Activated CD4-positive, CD25-positive, alpha-beta regulatory T cell treated with anti-CD3 and anti-CD28 coated beads, Interleukin-2, amount 50 U/mL, for 16 hours (primary cell): ENCODE measurements at places on chromosomes 3 and 15.

- DNase-seq, result no peak
These were observed 1087.1 kb upstream of the ALCAM start for GRCh38 chr3:104279617-104280016.

GRCh38 chr15:71538181-71538580, 272.2 kb upstream of the NR2E3 start:
- no peak for DNase-seq

DNA sequence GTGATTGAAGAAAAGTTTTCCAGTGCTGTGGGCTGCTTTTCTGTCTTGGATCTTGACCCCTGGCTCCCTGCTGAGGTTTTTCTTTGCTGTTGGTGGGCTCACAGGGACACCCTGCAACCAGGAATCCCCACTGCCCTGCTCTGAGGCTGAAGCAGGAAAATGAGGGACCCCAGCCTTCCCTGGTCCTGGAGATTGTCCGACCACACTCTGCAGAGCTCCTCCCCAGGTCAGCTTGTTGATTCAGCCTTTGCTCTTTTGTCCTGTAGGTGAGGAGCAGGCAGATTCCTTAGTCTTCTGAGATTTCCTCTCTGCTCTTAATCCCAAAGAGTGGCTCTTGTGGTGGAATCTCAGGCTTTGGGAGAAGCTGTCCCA, 194.5 kb downstream of the RPLP1 start:
- no peak for DNase-seq

DNA sequence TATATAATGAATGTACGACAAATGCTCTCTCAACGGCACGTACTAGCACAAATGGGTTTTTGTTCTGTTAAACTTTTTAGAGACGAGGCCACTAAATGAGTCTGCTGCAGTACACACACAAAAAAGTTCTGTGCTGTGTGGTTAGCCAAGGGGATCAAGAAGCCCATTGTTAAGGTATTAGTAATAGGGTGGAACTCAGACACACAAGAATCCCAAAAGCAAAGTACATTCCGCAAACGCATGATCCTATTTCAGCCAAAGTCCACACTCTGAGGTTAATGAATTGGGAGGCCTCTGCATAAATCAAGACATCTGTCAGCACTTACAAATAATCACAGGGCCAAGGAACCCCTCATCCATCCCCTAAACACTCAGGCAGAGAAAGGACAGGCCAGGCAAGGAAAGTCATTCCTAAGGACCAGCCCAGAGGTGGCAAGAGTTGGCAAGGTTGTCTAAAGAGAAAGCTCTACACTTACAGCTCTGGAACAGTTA, 12.1 kb downstream of the OSBPL10 start:
- no peak for DNase-seq

GRCh38 chr15:77839970-77840905, 207.5 kb upstream of the LINGO1 start:
- DNase-seq, result no peak

- DNase-seq, result no peak
These were observed 124.5 kb downstream of the TLE3 start for GRCh38 chr15:69973102-69973714.

DNA sequence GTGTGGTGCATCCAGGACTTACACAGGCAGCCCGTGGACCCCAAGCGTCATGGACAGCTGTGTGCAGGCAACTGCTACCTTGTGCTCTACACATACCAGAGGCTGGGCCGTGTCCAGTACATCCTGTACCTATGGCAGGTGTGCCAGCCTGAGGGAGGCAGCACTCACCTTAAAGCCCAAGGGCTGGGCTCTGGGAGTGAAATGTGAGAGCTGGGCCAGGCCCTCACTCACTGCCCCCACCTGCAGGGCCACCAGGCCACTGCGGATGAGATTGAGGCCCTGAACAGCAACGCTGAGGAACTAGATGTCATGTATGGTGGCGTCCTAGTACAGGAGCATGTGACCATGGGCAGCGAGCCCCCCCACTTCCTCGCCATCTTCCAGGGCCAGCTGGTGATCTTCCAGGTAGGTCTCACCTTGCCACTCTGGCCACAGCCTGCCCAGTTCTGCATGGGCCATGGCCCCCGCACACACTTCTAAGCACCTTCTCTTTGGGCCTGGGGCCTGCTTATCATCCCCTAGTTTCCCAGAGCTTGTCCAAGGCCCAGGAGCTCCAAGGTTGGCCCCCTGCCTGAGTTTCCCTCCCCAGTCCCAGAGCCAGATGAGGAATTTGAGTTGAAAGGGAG, 11.0 kb downstream of the VILL start:
- DNase-seq, result no peak

DNA sequence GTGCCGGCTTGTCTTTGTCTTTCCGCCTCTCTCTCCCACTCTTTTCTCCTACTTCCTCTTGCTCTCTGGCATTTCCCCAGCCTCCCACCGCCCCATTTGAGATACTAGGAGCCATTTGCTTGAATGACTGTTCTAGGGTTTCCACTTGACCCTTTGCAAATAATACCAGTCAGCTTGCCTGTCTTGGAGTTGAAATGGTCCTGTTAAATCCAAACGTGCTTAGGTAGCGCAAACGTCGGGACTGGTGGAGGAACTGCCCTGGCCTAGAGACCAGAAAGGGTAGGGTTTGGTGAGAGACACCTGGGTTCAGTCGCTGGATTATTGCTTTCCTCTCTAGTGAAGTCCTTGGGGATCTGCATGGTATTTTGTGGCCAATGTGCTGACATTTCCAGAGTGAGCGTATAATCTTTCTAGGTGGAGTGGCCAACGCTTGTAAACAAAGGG, 10.6 kb downstream of the ZIC1 start:
- no peak for DNase-seq

DNA sequence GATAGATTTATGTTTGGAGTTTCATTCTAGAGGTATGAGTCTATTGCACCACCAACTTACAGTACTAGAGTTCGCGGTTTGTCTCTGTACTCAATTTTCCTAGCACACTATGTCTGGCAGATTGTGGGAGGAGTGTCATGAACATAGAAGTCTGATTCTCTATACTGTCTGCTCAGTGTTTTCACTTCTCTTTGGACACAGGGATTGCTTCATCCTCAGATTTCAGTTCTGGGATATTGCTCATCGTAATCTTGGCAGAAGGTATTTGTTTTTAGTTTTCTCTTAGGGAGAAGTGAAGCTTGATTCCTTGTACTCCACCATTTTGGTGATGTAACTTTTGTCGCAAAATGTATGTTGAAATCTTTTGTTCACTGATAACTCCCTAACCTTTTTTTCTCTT, 27.8 kb upstream of the AZI2 start:
- DNase-seq, result no peak

DNA sequence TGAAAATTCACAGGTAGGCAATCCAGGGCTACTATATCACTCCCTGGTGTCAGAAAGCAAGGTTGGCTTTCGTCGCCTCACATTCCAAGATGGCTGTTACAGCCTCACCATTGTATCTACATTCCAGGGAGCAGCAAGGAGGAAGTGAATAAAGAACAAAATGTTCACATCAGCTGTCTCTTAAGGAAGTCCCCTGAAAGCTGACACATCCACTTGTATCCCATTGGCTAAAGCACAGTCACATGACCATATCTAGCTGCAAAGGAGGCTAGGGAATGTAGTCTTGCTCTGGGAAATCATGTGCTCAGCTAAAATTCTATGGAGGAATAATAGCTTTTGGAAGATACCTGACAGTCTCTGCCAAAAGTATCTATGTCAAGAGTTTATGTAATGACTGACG, 12.8 kb upstream of the GATA2 start:
- no peak for DNase-seq

DNA sequence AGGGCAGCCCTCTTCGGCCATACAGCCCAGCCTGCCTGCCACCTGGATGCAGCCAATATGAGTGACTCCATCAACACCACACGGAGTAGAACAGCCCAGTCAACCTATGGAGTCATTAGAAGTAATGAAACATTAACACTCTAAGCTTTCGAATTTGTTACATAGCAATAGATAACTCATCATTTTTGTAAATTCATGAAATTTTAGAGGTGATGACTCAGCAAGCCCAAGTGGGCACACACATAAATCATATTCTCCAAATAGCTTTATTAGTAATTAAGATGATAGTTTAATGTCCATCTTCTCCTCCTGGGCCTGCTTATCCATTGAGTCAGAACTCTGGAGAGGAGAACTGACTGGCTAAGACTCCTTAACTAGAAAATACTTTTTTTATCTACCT, 335.0 kb upstream of the KCNH8 start:
- no peak for DNase-seq

DNA sequence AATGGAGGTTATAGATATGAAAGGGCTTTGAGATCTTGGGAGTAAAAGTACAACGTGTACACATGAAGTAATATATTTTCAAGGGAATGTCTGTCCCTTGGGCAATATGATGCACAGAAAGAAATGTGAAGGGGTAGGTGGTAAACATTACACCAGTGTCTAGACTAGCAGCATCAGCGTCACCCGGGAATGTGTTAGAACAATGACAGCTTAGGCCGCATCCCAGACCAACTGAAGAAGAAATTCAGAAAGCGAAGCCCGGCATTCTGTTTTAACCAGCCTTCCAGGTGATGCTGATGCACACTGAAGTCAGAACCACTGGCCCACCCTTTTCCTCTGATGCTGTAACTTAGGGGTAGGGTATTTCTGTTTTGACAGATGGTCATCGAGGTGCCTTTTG, 6.3 kb downstream of the INAFM2 start:
- DNase-seq, result no peak

GRCh38 chr15:27092390-27092789, 121.4 kb downstream of the GABRG3 start:
- DNase-seq, result no peak

GRCh38 chr3:58577269-58577821, at the start of gene FAM107A:
TSS of gene FAM107A (minus strand) at chr3:58577391. CDS start at chr3:58569860, 7,531 bp downstream.
- no peak for DNase-seq

DNA sequence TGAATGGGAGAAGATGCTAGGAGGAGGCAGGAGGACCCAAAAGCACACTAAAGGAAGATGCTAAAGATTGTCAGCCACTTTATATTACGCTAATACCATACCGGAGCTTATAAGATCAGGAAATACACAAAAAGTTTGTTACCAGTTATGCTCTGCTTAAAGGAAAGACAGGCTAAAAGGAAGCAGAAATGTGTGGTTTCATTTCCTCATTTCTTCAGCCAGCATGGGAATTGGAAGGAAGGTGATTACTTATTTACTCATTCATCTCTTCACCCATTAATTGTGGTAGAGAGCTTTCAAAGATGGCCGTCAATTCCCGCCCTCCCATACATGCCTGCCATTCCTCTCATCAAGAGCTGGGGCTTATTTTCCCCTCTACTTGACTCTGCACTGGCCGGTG, 26.7 kb upstream of the TMEM158 start:
- DNase-seq, result no peak

GRCh38 chr15:56490461-56490860, 25.5 kb upstream of the MNS1 start:
- DNase-seq, result no peak

DNA sequence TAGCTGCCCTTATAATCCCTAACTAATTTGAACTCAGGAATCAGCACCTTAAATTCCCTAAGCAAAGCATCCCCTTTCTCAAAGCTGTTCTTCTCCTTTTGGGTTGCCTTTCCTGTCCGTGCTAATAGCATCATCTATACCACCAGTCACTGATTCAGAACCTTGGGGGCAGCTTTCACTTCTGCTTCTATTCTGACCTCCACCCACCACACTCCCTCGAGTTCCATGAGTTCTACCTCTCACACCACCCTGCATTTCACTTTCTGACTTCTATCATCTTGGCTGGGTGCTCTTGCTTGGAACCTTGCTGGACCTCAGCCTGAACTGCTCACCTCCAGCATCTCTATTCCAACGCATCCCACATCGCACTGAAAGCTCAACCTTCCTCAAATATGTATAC, 55.4 kb upstream of the KCNMB2 start:
- DNase-seq, result no peak

- DNase-seq, result no peak
These were observed 345.0 kb upstream of the NR2E3 start for GRCh38 chr15:71465131-71465955.

GRCh38 chr15:40258544-40258943, 19.7 kb downstream of the PAK6 start:
- no peak for DNase-seq

GRCh38 chr3:109831403-109831802, 494.1 kb upstream of the DPPA4 start:
- DNase-seq, result no peak

GRCh38 chr15:99412626-99413025, 153.2 kb upstream of the MEF2A start:
- no peak for DNase-seq

- DNase-seq, result no peak
These were observed 98.6 kb upstream of the PRR20G start for GRCh38 chr3:127386490-127386889.

DNA sequence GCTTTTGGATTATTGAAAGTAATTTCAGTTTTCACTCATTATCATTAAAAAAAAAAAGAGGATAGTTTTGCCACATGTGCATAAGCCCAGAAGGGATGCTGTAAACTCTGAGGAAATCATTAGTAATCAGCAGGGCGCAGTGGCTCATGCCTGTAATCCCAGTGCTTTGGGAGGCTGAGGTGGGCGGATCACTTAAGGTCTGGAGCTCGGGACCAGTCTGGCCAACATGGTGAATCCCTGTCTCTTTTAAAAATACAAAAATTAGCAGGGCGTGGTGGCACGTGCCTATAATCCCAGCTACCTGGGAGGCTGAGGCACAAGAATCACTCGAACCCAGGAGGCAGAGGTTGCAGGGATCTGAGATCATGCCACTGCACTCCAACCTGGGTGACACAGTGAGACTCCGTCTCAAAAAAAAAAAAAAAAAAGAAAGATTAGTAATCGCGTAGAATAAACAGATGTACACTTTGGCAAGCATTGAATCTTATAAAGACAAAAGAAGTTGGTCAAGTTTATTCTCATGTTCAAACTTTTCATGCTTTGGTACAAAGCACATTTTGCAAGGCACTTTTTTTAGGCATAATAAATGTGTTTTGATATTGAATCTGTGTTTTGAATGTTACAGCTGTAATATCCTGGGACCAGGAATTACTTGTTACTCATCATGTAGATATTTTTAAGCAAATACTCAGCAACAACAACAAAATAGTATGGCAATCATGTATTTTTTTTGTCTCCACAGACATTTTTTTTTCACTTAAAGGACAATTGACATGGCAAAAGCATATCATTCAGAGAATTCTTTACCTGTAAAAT, 93.2 kb upstream of the AGTR1 start:
- no peak for DNase-seq

GRCh38 chr3:144989807-144990206, 1018.2 kb downstream of the DIPK2A start:
- DNase-seq, result no peak

DNA sequence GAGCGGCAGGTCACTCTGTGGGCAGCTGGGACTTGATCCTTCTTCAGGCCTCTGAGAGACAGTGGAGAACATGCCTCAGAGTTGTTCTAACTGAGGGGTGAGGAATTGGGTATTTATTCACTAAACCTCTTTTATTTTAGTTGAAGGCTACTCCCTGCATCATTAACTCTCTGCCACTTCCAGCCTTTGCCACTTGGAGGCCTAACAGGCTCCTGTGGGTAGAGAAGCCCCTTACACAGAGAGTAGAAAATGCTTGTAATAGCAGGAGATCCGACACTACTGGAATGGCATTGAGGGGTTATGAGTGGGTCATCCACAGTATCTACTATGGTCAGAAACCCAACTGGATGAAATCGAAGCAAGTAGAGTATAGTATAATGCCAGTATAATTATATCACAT, 81.7 kb downstream of the RYR3 start:
- no peak for DNase-seq

- DNase-seq, result no peak
These were observed 14.5 kb upstream of the HYKK start for GRCh38 chr15:78492872-78493271.
